Activated T-helper 1 cell treated with Interleukin-2 at 50 U/mL for 16 hours (primary cell): ENCODE measurements at places on chromosomes 5 and 9.

DNA sequence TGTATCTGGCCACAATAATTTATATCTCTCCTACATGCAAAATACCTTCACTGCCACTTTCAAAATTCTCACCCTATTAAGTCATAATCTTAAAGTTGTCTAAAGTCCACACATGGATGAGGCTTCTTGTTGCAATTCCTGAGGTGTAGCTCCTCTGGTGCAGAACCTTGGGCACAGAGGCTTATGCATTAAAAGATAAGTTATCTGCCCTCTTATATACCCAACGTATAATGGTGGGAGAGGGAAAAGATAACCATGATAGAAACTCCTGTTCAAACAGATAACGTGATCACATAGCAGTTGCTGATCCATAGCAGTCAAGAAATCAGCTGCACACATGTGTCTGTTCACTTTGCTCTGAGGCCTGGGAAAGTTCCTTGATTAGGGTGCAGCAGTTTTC, 1767.0 kb downstream of the MAT2B start:
- no peak for DNase-seq

DNA sequence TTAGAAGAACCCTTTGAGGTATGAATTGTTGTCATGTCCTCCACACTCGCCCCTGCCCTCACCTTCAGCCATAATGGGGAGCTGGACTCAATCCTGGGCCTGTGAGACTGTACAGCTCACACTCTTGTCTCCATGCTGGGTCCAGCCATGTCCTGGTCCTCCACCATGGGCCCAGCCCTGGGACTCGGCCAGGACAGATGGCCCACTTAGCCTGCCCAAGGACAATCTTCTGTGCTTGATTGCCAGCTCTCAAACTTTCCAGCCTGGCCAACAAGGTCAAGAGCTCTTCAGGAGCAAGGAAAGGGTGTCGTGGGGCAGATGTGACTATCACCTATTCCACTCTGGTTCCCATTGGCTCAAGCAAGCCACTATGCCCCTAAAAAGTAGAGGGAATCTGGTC, 90.8 kb downstream of the HRH2 start:
- DNase-seq = no peak

GRCh38 chr9:85172001-85172978, 502.8 kb downstream of the NTRK2 start:
- DNase-seq = no peak

- DNase-seq = no peak
Measured at GRCh38 chr9:134217431-134218210, 53.3 kb upstream of the RNU6ATAC start.

DNA sequence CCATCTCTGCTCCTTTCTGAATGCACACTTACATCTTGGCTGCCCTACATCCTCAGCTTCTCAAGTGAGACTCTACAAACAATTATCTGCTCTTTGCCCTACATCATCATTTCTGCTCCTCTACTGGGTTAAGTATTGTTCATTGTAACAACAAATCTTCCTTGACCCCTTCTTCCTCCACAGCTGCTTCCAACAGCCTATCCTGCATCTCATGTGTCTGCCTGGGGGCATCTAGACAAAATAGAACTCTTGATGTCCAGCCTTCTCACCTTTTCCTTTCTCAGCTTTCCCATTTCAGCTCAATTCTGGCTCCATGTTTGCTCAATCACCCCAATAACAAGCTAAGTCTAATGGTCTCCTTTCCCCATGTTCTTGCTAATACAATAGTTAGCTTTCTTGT, 509.8 kb downstream of the DIRAS2 start:
- no peak for DNase-seq

- DNase-seq = no peak
Measured at GRCh38 chr9:76419782-76420380, 25.7 kb upstream of the RFK start.

- no peak for DNase-seq
Measured at GRCh38 chr9:111037708-111038330, 451 bp downstream of the LPAR1 start.
